ENCODE measurements at places on chromosomes 6 and 20.
A peak's percentile ranks its signal among the peaks of the same experiment; 100 is the strongest.

- no peak for DNase-seq
These were observed 178.2 kb downstream of the SYNE1 start for GRCh38 chr6:152458648-152459644.

GRCh38 chr20:20903773-20904500 is 191.5 kb upstream of the RALGAPA2 start:
- DNase-seq, result no peak

GRCh38 chr6:26183581-26184366 is 96.5 kb downstream of the HFE start:
- DNase-seq, result peak; percentile 85

GRCh38 chr6:138673346-138674014 is 100.1 kb upstream of the CCDC28A start:
- no peak for DNase-seq

DNA sequence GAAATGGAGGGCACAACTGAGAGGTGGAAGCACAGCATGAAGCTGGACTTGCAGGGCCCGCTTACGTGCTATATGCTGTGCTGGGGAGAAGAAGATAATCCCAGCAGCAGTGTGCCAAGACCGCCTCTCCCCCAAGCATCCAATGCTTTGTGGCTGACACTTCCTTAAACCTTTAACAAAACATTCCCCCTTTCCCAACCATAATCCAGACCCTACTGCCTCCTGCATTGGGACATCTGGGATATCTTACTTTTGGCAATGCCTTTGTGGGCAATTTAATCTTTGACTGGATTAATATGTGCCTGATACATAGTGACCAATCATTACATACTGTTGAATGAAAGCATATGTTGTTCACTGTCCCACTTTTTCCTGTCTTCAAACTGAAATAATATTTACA is 3.1 kb upstream of the TENT5A start:
- DNase-seq, result no peak

- no peak for DNase-seq
These were observed 164.1 kb upstream of the PDE10A start for GRCh38 chr6:165827190-165827518.

- no peak for DNase-seq
These were observed 43.4 kb downstream of the QKI start for GRCh38 chr6:163457637-163458561.

DNA sequence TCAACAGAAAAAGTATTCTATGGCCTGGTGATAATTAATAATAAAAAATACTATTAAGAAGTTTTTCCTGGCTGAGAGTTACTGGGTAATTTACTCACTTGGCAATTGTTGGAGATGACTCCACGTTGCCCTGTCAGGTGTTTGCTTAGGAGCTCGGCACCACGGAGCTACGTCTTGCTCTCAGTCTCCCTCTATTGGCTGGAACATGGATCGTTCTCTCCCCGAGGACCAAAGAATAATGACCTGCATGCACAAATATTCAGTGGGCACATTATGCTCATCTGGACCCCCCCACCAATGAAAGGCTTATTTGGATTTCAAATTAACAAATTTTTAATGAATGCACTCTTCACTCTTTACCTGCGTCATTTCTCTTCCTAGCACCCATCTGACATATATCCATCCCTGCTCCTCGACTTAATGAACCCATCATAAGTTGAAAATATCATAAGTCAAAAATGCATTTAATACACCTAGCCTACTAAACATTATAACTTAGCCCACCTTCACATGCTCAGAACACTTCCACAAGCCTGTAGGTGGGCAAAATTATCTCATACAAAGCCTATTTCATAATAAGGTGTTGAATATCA is 71.0 kb upstream of the CD83 start:
- no peak for DNase-seq

- DNase-seq, result peak; percentile 92
These were observed 297.4 kb downstream of the QKI start for GRCh38 chr6:163711615-163712565.

- DNase-seq, result no peak
These were observed 273.8 kb downstream of the SAMD5 start for GRCh38 chr6:147782302-147782701.

DNA sequence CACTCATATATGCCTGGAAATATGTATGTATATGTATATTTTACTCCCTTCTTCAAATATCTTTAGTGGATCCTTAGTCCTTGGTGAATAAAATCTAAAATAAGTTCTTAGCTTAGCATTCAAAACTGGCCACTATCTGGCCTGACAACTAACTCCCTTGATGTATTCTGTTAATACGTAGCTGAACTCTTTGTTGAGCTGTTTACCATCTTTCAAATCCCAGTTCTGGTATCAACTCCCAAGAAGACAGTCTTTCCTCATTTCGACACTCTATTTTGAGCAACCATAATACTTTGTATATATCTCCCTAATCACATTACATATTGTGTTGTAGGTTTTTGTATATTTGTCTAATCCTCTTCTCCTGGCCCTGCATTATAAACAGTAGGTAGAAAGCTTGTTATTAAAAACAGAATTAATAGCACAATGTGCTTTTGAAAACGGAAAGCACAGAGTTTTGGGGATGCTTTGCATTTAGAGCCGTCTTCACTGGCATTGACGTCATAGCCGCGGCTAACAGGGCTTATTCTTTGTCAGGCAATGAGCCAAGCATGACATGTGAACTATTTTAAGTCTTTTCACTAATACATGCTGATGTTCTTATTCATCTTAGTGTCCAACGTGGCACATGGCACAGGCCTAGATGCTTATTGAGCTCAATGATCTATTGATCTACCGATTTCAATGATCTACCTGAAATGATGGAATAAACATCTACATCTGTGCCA is 47.2 kb upstream of the CCN2 start:
- DNase-seq, result no peak

GRCh38 chr20:24879875-24880274 is 69.2 kb upstream of the CST7 start:
- DNase-seq, result no peak

DNA sequence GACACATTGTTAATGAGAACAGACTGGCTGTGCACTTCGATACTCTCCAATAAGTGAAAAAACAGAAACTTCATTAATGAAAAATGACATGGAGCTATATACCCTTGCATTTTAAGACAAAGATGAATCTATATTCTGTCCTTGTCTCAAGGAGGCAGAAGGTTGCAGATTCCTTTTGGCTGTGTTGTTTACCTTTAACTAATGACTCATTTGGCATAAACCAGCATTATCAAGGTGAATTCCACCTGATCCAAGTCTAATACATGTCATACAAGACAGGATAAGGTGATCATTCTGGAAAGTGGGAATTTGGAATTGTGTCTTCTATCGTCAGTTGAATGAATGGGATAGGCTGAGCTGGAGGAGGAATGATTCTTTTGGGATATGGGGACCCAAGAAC is 192.9 kb downstream of the PLCB4 start:
- no peak for DNase-seq

DNA sequence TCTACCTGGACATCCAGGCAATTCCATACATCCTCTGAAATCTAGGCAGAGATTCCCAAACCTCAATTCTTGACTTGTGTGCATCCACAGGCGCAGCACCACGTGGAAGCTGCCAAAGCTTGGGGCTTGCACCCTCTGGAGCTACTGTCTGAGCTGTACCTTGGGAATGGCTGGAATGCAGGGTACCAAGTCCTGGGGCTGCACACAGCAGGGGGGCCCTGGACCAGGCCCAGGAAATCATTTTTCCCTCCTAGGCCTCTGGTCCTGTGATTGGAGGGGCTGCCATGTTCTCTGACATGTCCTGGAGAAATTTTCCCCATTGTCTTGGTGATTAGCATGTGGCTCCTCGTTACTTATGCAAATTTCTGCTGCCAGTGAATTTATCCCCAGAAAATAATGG is 391.9 kb upstream of the CHD6 start:
- DNase-seq, result no peak

DNA sequence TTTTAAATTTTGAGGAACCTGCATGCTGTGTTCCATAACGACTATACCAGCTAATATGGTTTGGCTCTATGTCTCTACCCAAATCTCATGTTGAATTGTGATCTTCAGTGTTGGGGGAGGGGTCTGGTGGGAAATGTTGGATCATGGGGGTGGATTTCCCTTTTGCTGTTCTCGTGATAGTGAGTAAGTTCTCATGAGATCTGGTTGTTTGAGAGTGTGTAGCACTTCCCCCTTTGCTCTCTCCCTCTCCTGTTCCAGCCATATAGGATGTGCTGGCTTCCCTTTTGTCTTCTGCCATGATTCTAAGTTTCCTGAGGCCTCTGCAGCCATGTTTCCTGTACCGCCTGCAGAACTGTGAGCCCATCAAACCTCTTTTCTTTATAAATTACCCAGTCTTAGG is 61.8 kb upstream of the NEDD9 start:
- no peak for DNase-seq

DNA sequence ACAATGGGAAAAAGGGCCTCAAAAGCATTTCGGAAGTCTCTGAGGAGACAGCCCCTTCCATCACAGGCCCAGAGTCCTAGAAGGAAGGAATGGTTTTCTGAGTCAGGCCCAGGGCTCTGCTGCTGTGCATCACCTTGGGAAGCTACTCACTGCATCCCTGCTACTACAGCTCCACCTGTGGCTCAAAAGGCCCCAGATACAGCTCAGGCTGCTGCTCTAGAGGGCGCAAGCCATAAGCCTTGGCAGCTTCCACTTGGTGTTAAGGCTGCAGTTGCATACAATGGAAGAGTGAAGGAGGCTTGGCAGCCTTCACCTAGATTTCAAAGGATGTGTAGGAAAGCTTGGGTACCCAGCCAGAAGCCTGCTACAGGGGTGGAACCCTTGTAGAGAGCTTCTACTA is 54.8 kb downstream of the MEI4 start:
- no peak for DNase-seq

DNA sequence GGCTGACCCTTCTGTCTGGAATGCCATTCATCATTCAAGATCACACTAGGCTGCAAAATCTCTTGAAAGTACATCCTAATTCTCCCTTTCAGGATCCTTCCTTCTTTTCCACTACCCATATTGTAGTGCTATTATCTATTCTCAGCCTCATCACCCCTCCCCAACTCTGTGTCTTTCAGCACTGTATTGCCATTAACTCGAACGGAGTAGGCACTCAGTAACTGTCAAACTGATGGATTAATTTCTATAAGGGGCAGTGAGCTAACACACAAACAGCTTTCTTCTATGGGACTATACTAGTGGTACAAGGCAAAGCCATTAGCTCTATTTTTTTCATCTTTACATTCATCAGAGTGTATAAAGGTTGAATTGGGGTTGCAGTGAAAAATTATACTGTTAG is 46.6 kb downstream of the LAMA4 start:
- DNase-seq, result no peak

GRCh38 chr20:63536997-63537524 is at the start of gene PTK6:
PTK6 (minus strand) TSS chr20:63537376; CDS start chr20:63537314, 62 bp downstream.
- no peak for DNase-seq

DNA sequence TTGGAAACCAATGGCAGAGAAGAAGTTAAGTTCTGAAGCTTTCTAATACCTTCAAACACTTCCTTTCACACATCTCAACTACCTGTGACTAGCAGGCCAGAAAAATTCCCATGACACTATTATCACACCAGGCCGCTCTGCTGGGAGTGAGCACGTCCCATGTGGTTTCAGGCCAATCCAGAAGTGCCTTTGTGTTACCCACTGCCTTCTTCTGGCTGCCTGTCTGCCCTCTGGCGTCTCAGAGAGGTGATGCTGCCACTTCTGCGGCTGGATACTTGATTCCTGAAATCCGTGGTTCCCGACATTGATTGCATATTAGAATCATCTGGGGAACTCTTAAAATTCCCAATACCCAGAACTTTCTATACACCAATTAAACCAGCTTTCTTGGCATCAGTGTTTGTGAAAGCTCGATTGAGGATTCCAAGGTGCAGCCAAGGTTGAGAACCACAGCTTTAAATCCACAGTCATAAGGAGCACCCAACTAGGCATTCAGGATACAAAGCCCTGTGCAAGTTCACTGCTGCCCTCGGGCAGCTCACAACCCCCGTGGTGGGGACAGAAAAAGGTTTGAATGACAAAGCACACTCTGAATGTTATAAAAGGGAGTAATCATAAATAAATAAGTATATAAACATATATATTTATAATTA is 65.6 kb downstream of the STMND1 start:
- DNase-seq, result peak; percentile 25

DNA sequence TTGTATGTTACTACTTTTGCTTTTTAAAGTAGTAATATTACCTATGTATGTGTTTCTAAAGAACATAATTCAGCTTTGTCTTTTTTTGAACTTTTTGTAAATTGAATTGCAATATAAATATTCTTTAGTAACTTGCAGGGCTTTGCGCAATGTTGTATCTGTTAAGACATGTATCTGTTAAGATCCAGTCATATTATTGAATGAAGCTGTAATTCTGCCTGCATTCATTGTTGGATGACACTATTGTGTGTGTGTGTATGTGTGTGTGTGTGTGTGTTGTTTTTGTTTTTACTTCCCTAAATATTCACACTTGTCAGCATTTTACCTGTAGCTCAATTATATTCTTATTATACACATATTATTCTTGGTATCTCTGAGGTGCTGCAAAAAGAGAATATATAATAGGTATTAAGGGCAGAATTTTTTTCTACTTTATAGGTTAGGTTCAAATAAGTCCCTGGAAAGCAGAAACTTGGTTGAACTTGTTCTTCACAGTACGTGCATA is 164.0 kb downstream of the MEI4 start:
- no peak for DNase-seq

DNA sequence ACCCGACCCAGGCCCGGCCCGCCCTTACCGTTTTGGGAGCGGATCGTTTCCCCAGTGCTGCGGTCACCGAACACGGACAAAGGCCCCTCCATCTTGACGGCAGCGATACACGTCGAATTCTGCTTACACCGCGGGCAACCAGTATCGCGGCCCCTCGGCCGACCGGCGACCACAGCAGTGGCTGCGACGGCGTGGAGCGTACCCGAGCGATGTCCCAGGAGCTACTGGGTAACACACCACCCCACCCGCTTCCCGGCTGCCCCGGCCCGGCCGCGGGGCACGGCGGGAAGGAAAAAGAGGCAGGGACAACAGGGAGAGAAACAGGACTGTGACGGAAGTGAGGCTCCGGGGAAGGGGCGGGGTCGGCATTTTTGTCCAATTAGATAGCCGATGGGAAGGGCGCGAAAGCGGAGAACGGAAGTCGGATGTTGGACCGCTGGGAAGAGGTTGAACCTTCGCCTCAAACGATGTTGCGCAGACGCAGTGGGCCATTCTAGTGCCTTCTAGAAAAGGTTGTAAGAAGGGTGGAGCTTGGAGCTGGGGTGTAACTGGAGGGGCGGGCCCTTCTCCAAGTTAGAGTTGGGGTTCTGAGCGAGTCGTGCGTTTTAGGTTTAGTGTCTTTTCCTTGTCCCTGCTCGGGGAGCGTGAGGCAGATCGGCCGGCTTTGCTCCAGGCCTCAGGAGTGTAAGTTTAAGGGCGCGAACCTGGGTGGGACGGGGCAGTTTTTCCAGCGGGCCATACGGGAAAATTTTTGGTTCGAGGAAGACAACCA is at the start of gene TCP1:
Gene TCP1, minus strand, starts transcription at position 226 of the 772 bp plus-strand sequence. Its CDS starts 134 bp downstream, at position 92.
- DNase-seq, result peak; percentile 100

DNA sequence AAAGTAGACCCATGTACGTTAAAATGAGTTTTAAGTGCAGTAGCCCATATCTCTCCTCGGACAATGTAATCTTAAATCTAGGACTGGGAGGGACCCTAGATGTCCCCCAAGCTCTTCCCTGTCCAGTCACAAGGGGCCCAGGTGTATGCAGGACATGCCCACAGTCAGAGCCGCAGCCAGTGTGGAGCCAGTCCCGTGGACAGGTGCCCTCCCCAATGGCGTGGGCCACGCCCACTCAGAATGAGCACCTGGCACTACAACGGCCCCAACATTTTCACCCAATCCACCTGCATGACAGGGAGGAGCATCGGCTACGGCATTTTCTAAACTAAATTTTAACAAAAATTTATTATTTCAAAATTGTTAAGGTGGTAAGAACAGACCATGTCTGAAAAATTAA is 53.2 kb downstream of the WDR27 start:
- DNase-seq, result no peak

GRCh38 chr20:62792940-62793756 is 3.1 kb upstream of the MRGBP start:
- DNase-seq, result no peak
